Progenitor cell of endocrine pancreas (in vitro differentiated cells): ENCODE measurements at places on chromosomes 5 and 9.

- no peak overlapping the region for H3K27ac ChIP-seq
- DNase-seq: no peak
- H3K27me3 ChIP-seq: no peaks in the 10 kb centered on the region
- H3K4me3 ChIP-seq: no peak overlapping the region
- no peaks in the 10 kb centered on the region for H3K4me1 ChIP-seq
Measured at GRCh38 chr9:34341659-34342295, 12.4 kb downstream of the NUDT2 start.

- H3K36me3 ChIP-seq: peaks cover 3% of the 10 kb centered on the region
- H3K27me3 ChIP-seq: no peaks in the 10 kb centered on the region
- no peak for DNase-seq
- no peak within 1 kb of the TSS for H3K4me3 ChIP-seq
Measured at GRCh38 chr5:124745928-124746915, at the start of gene ZNF608. TSS of gene ZNF608 (minus strand) at chr5:124746639. CDS start at chr5:124744989, 1,650 bp downstream.

DNA sequence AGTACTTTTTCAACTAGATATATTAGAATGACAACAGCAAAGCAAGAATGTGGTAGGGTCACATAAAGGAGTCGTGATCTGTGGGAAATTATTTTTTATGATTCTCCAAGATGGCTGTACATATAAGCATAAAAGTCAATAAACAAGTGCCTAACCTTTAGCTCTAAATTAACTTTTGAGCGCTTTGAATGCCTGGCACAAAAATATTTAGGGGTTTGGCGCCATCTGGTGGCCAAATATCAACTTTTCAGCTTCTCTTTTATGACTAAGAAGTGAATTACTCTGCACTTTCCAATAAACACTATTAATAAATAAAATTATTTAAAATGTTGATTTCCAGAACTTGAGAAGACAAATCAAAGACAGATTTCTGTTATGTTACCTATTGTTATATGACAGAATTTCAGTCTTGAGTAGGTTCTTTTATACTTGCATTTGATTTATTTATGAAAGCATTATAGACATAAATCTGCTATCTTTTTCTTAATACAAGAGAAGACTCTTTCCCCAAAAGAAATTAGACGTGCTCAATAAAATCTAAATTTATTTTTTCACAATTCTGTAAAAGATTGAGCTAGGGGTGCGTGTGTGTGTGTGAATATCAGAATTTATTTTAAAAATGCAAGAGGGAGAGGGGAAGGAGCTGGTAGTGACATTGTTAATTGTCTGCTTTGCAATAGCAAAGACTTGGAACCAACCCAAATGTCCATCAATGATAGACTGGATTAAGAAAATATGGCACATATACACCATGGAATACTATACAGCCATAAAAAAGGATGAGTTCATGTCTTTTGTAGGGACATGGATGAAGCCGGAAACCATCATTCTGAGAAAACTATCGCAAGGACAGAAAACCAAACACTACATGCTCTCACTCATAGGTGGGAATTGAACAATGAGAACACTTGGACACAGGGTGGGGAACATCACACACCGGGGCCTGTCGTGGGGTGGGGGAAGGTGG is 36.7 kb upstream of the ARRDC3 start:
- peaks cover 3% of the 10 kb centered on the region for H3K4me1 ChIP-seq
- peak; percentile 30 for DNase-seq

GRCh38 chr9:87590996-87591395 is 93.3 kb downstream of the DAPK1 start:
- H3K27ac ChIP-seq: no peak overlapping the region
- peaks cover 47% of the 10 kb centered on the region for H3K4me1 ChIP-seq
- DNase-seq: no peak
- H3K36me3 ChIP-seq: peaks cover 8% of the 10 kb centered on the region
- H3K4me3 ChIP-seq: no peak overlapping the region

DNA sequence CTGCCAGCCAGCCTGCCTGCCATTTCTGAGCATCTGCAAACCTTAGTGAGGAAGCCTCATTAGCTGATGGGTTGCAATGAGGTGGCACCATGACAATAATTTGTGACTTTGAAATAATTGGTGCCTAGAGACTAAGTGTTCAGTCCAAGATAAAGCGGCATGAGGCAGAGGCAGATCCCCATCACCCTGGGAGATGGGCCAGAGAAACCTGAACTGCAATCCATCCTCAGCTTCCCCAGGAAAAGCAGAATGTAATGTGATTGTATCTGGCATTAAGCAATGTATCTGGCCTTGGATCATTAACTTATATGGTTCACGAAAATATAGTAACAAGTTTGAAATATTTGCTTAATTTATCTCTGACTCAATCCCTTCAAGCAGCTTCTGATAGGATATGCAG is 101.0 kb downstream of the SPOCK1 start:
- DNase-seq: no peak
- H3K27ac ChIP-seq: no peak overlapping the region
- peaks cover 10% of the 10 kb centered on the region for H3K27me3 ChIP-seq
- no peaks in the 10 kb centered on the region for H3K4me1 ChIP-seq
- H3K36me3 ChIP-seq: no peaks in the 10 kb centered on the region
- H3K4me3 ChIP-seq: no peak overlapping the region

DNA sequence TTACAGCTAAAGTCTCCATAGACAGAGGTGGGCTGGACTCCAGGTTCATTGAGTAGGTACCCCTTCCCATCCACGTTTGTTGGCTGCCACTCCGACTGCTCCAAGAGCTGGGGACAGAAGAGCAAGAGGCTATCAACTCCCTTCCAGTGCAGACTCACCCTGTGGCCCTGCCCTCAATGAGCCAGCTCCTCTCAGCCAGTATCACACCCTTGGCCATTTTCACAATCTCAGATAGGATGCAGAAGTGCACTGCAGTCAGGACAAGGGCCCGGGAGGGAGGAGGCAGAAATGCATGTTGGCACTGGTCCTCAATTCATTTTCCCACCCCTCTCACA is 6.2 kb downstream of the IRF1 start:
- no peaks in the 10 kb centered on the region for H3K36me3 ChIP-seq
- H3K4me1 ChIP-seq: no peaks in the 10 kb centered on the region
- H3K4me3 ChIP-seq: no peak overlapping the region
- H3K27me3 ChIP-seq: peaks cover 11% of the 10 kb centered on the region

- H3K4me1 ChIP-seq: peaks cover 5% of the 10 kb centered on the region
- H3K36me3 ChIP-seq: no peaks in the 10 kb centered on the region
- no peak overlapping the region for H3K27ac ChIP-seq
- no peak overlapping the region for H3K4me3 ChIP-seq
Measured at GRCh38 chr5:120072068-120072761, 391.9 kb upstream of the PRR16 start.

DNA sequence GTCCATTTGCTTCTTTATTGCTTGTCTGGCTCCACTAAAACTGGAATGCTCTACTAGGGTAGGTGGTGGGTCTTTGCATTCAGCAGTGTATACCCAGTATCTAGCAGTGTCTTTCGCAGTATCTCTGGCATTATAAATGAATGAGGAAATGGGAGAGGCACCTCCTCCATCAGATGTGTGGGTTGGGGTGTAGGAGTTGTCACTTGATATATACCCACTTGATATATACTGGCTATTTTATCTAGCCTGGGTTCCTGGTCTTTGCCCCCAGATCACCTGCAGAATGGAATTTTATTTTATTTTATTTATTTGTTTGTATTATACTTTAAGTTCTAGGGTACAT is 208.5 kb downstream of the PARP8 start:
- peaks cover 5% of the 10 kb centered on the region for H3K27me3 ChIP-seq
- DNase-seq: no peak
- no peaks in the 10 kb centered on the region for H3K36me3 ChIP-seq
- H3K4me1 ChIP-seq: no peaks in the 10 kb centered on the region
- no peak overlapping the region for H3K4me3 ChIP-seq

DNA sequence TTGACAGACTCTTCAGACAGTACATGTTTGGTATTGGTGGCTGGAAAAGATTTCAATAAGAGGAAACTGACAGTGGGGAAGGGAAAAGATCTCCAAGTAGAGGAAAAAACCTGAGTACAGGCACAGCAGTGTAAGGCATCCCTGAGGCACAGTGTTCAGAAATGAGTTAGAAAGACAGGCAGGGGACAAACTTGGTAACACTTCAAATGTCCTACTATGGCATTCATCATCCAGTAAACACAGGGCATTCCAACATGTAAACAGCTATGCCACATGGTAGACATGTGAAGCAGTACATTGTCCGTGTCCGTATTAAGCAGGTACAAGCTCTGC is 45.0 kb upstream of the NR5A1 start:
- H3K27me3 ChIP-seq: no peaks in the 10 kb centered on the region
- H3K4me1 ChIP-seq: peaks cover 1% of the 10 kb centered on the region
- H3K36me3 ChIP-seq: peaks cover 4% of the 10 kb centered on the region
- no peak overlapping the region for H3K4me3 ChIP-seq
- H3K27ac ChIP-seq: no peak overlapping the region

DNA sequence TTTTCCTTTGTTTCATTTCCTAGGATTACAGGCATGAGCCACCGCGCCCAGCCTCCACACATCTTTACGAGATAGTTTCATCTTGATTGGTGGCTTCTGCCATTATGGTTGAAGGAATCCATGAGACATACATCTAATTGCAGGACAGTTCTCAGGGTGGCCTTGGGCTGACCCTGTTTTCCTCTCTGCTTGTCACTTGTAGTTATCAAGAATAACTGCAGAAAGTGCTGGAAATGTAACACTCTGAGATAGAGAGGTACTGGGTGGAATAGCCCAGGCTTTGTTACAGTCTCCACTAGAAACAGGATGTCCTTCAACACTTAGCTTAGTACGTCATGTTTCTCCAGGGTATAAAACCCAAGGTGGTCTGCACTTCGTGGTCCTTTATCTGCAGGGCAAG is 10.7 kb downstream of the UGT3A2 start:
- H3K4me3 ChIP-seq: no peak overlapping the region
- H3K4me1 ChIP-seq: peaks cover 3% of the 10 kb centered on the region
- H3K27ac ChIP-seq: no peak overlapping the region
- H3K27me3 ChIP-seq: no peaks in the 10 kb centered on the region

DNA sequence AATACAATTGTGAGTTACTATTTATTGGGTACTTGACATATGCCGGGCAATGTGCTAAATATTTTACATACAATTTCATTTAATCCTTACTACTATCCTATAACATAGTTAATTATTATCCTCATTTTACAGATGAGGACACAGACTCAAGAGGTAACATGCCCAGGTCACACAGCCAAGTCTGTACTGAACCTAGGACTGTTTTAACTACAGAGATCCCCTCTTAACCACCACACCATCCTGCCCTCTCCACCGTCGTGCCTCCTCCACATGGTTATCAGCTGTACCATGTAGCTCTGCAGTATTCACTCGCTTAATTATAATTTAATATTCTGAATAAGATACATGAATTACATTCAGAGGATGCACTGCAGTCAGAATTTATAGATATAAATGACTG is 5.3 kb downstream of the RAB14 start:
- no peak for DNase-seq
- no peaks in the 10 kb centered on the region for H3K27me3 ChIP-seq
- H3K36me3 ChIP-seq: no peaks in the 10 kb centered on the region
- H3K27ac ChIP-seq: no peak overlapping the region
- H3K4me3 ChIP-seq: no peak overlapping the region
- peaks cover 59% of the 10 kb centered on the region for H3K4me1 ChIP-seq

GRCh38 chr5:163321511-163321910 is 115.9 kb upstream of the CCNG1 start:
- H3K4me1 ChIP-seq: no peaks in the 10 kb centered on the region
- H3K36me3 ChIP-seq: no peaks in the 10 kb centered on the region
- DNase-seq: no peak
- H3K27me3 ChIP-seq: no peaks in the 10 kb centered on the region
- H3K27ac ChIP-seq: no peak overlapping the region

- no peak overlapping the region for H3K4me3 ChIP-seq
- no peak for DNase-seq
- H3K4me1 ChIP-seq: peaks cover 9% of the 10 kb centered on the region
- H3K27me3 ChIP-seq: no peaks in the 10 kb centered on the region
- H3K27ac ChIP-seq: no peak overlapping the region
Measured at GRCh38 chr5:36298552-36298951, 3.1 kb downstream of the RANBP3L start.

GRCh38 chr5:16931334-16932110 is 4.6 kb downstream of the MYO10 start:
- H3K4me1 ChIP-seq: peaks cover 38% of the 10 kb centered on the region
- H3K4me3 ChIP-seq: peak overlapping the region; percentile 9
- H3K27ac ChIP-seq: peak overlapping the region; percentile 63
- H3K27me3 ChIP-seq: peaks cover 14% of the 10 kb centered on the region

DNA sequence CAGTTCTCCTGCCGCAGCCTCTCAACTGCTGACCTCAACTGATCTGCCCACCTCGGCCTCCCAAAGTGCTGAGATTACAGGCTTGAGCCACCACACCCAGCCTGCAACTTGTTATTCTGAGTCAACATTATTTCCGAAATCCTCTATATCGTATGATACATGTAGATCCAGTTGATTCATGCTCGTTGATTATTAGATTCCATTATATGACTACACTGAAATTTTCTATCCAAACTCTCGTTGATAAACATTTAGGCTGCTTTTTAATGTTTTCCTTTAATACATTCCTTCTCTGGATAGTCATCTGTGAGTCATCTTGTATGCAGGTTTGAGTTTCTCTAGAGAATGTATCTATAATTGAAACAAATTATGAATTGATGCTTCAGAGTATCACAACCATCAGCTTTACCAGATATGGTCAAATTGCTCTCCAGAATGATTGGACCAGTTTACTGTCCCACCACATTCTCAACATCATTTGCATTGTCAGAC is 4.1 kb downstream of the CDK7 start:
- peaks cover 20% of the 10 kb centered on the region for H3K4me1 ChIP-seq
- peaks cover 28% of the 10 kb centered on the region for H3K36me3 ChIP-seq
- no peaks in the 10 kb centered on the region for H3K27me3 ChIP-seq
- DNase-seq: no peak

DNA sequence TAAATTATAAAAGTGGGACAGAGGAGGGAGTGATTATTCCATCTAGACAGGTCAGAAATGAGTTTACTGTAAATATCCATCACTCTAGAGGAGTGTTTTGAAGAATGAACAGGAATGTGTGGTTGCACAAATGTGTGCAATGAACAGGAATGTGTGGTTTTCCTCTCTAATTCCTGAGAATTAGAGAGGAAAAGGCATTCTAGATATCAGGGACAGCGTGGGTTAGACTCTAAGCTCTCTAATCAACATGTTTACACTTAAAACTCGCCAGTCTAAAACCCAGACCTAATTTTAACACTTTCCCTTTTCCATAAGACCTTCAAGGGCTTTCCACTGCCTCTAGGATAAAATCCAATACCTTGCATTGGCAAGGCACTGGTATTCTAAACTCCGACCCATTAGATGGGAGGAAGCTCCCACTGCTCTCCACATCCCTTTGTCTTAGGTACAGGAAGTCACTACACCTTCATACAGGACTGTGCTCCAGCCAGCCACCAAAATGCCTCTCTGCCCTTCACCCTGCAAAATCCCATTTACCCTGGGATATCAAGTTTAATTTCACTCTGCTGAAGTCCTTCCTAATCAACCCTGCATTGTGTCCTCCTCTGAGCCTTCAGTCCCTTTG is 67.9 kb downstream of the NFIB start:
- no peaks in the 10 kb centered on the region for H3K27me3 ChIP-seq
- H3K4me3 ChIP-seq: no peak overlapping the region
- peaks cover 33% of the 10 kb centered on the region for H3K4me1 ChIP-seq
- H3K36me3 ChIP-seq: no peaks in the 10 kb centered on the region

GRCh38 chr5:17224858-17225511 is 7.6 kb downstream of the BASP1 start:
- H3K4me3 ChIP-seq: no peak overlapping the region
- H3K4me1 ChIP-seq: peaks cover 46% of the 10 kb centered on the region
- H3K27me3 ChIP-seq: no peaks in the 10 kb centered on the region
- peaks cover 5% of the 10 kb centered on the region for H3K36me3 ChIP-seq
